HFF-Myc (cell line): ENCODE measurements at places on chromosomes 5 and 9.

DNA sequence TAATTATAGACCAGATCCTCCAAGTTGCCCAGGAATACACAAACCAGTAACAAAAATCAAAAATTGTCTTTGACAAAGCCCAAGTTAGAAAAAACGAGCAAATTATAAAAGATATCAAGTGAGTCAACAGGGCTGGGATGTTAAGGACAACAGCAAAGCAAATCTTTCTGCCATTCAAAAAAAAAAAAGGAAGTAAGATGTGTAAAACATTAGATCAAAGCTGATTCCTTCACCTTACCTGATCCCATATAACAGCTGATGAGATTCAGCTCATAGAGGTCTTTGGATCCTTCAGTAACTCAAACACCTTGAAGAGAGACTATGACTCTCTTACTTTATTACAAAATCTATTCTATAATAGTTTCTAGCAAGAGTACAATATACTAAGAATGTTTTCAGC lies 100.9 kb downstream of the STRBP start:
- no peak for DNase-seq

GRCh38 chr5:78895616-78896015 lies 89.5 kb downstream of the ARSB start:
- DNase-seq, result no peak

DNA sequence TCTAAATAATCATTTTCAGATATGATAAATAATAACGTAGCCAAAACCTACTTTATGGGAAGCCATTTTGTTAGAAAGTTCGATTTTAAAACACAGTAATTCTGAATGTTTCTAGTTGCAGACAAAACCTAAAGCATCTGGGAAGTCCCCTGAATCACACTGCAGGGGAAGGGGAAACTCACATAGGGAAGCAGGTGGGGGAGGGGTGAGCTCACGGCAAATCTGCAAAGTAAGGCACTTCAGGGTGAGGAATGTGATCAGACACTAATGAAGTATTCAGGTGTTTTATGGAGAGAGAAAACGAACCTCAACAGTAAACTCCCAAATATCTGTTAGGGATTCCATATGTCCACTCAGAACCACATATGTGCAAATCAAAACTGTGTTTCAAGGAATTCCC lies 70.7 kb downstream of the EPB41L4A start:
- DNase-seq, result no peak

- no peak for DNase-seq
These were observed 129.6 kb downstream of the EPB41L4A start for GRCh38 chr5:112289465-112289864.

DNA sequence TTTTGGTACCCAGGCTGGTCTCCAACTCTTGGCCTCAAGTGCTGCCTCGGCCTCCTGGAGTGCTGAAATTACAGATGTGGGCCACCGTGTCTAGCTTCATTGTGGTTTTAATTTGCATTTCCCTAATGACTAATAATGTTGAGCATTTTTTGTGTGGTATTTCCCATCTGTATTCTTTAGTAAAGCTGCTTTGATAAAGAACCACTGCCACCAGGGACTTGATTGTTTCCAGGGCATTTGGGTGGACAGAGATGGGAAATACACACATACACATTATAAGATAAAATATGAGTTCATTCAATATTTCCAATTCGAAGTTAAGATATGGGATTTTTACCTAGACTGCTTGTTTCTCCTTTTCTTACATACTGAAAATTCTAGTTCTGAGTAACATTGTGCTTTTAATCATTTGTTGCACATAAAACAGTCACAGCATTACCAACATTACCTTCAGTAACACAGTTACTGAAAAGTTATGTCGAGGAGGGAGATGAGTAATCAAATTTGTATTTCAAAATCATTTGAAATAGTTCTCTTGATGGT lies 28.9 kb downstream of the HABP4 start:
- DNase-seq, result no peak

DNA sequence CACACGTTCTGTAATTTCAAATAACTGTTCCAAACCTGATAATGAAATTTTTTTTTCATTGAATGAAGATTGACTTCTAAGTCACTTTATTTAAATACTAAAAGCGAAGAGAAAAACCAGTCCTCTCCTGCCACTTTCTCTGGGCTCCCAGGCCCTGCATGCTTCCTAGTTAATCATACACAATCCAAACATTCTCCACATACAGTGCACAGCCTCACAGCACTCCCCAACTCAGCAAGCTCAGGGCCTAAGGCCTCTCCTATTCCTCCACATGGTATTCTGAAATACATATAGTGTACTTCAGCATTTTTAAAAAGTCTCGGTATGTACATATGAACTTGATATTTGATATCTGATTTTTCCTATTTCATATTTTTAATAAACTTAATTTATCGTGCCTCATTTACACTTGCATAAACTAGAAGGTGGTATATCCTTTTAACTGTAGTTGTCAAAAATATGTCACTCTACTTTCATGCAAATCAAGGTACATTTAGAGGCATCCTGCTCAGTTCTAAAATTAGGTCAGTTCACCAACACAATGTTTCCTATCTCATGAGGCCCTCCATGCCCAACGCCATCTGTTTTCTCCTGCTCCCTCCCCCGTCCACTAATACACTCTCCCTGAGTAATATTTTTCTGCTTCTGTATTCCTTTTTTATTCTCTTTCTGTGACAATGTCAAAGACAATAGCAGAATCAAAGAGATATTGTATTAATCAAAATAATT lies 206.7 kb downstream of the ARRDC3 start:
- DNase-seq, result no peak

DNA sequence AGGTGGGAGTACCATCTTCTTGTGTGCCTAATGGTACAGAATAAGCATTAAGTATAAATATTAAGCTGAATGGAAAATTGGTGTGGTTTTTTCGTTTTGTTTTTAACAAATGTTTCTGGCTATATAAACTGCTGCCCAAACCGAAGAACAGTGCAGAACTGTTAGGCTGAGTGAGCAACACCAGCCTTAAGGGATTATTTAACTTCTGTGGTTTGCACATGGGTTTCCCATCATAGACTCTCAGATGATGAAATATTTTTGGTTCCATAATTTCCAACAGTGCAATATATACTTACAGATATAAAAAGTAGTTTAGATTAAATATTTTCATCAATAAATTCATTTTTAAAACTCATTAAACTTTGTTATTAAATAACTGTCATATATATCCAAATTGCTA lies 16.4 kb downstream of the C5orf63 start:
- DNase-seq, result no peak

DNA sequence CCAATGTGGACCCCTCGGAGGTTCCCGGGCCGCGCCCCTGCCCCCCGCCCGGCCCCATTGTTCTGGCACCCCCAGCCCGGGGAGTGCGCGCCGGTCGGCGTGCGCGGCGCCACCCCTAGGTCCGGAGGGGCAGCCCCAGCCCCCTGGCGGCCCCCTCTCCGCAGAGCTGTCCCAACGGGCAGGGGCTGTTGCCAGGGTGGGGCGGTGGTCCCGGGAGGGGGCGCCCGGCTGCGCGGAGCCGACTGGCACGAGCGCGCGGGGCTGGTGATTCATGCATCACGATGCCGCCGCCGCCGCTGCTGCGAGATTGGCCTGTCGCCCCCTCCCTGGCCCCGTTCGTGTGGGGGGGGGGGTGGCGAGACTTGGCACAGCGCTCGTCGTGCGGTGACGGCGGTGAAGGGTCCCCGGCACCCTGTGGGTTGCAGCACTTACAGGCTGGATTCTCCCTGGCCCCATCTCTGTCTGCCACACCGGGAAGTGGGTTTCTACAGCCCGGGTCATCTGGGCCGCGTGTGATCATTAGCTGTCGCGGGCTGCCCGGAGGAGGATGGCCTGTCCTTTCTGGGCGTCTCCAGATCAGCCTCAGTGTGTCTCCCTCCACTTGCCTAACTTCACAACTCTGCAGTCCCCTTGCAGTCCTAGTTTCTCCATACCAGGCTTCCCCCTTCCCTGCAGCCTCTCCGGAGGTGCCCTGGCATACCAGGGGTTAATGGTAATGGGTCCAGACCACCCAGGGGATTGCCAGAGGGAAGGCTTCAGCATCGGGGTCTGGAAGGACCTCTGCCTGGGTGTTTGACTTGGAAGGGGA lies 858 bp downstream of the NCS1 start:
- DNase-seq, result no peak

DNA sequence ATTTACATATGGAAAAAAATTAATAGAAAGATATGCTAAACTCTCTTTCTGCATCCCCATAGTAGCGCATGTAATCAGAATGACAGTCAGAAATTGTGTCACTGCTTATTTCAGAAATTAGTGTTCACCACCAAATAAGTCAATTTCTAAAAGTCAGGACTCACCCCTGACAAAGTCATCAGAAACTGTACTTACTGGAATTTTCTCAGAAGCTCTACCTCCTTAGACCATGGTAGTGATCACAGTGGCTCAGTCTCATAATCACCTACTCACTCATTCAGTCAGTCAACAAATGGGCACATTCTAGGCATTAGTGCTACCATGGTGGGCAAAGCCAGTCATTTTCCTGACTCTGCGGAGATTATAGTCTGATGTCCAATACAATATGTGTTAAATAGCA lies 22.0 kb downstream of the THBS4 start:
- no peak for DNase-seq

DNA sequence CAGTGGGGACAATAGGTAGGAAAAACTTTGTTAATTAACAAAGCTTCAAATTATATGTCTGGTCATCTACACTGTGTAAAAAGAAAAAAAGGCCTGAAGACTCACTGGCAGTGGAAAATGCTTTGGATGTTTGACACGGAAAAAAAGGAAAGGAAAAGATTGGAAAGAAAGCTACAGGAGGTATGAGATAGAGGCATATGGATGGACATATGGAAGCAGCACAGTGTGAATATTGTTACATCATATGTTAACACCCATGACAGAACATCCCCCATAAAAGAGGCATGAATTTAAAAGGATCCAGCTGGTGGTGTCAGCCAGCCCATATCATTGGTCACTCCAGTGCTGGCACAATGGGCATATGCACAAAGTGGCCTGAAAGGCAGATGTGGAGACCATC lies 19.0 kb upstream of the ADAMTS19 start:
- no peak for DNase-seq

GRCh38 chr5:42390115-42390514 lies 33.1 kb upstream of the GHR start:
- no peak for DNase-seq

GRCh38 chr5:59893429-59894227 lies at the start of gene PDE4D:
TSS of gene PDE4D (minus strand) at chr5:59893726.
- peak; percentile 15 for DNase-seq

GRCh38 chr5:177478711-177479646 lies 5.5 kb upstream of the DBN1 start:
- no peak for DNase-seq
